Brain microvascular endothelial cell (primary cell): ENCODE measurements at places on chromosomes 6 and 20.

GRCh38 chr6:106275692-106276091 is 49.9 kb downstream of the ATG5 start:
- no peak for DNase-seq

GRCh38 chr6:44635486-44635885 is 248.0 kb downstream of the CDC5L start:
- DNase-seq = no peak

GRCh38 chr6:157990321-157991066 is 8.8 kb downstream of the SYNJ2 start:
- DNase-seq = no peak

- DNase-seq = peak; percentile 74
Measured at GRCh38 chr6:37653933-37654565, 43.6 kb downstream of the MDGA1 start.

DNA sequence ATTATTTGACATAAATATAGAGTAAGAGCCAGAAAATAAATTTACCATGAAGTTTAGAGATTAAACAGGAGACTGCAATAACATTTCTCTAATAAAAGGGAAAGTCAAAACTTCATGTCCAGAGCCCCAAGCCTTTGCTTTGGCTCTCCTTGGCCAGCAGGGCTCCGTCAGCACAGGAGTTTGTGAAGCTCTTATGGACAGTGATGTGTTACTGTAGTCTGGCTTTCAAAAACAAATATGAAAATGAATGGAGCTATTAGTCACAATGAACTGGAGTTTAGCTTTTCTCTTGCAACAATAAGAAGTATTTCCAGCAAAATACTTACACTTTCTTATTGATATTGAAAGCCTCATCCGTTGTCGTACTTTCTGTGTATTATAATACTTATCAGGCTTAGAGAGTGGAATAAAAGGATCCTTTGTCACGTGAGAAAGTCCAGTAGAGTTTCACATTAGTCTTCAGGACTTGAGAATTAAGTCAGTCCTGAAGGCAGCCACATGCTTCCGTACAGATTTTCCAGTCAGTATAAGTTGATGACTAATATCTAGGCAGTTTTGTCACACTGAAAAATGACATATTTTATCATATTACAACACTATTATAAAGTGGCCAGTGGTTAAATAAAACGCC is 117.0 kb upstream of the PRL start:
- DNase-seq = peak; percentile 28
